Posterior vena cava (tissue), 2 donors: ENCODE measurements at places on chromosomes 1 and 21.

GRCh38 chr21:40386294-40386911 lies 460.6 kb downstream of the DSCAM start:
- no peak for DNase-seq

GRCh38 chr1:38489844-38490270 lies 369.7 kb downstream of the RRAGC start:
- DNase-seq: no peak

DNA sequence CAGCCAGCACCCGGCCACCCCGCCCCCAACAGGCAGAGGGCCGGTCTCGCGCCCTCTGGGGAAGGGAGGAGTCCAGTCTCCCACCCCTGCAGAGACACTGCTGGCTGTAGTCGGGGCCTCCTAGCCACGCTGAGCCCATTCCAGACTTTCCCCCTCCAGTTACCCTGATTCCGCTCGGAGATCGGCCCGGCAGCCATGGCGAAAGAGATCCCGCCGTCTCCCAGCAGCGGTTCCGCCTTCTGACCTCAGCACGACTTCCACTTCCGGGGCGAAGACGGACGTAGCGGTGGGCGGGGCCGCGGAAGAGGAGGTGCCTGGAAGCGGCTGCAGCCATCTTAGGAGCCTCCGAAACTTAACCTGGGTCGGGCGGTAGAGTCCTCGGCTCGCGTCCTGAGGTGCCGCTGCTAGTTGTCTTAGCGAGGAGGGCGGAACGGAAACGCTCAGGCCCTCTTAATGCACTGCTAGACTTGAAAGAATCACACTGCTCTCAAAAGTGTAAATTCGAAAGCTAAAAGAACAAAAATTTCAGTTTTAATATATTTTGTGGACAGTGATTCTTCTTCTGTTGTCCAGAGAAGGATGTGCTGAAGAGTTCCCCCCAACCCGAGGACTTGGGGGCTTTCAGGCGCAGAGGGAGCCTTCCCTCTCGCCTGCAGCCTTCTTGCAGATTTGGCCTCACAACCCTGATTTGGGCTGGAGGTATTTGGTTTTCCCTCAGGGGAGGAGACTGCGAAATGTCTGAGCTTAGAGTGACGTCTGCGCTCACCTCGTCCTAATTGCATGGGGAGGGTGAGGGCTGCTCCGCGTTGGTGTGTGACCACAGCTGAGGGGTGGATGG lies at the start of gene SF3B4:
Gene SF3B4 (minus strand): TSS at position 241 of the 838 bp plus-strand sequence. CDS start 44 bp downstream, at position 197.
- DNase-seq: peak; percentile 99

- DNase-seq: no peak
Measured at GRCh38 chr1:159647616-159648015, 60.0 kb downstream of the APCS start.

DNA sequence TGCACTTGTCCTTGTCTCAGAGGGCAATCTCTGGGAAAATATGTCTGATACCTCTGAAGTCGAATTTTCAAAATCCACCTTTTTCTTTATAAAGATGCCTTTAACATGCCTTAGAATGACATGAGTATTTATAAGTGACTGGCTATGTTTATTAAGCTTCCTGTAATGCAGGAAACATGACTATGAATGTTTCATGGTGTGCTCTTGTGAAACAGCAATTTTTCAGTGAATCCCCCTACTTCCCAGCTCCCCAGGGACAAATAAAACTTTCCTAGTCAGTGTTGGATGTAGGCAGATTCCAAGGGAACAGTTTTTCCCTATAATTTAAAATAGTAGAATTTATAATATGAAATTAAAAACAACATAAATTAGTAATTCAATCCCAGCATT lies 437.0 kb downstream of the LMO4 start:
- DNase-seq: no peak

- peak; percentile 73 for DNase-seq
Measured at GRCh38 chr1:201319631-201320030, 36.3 kb downstream of the PKP1 start.

DNA sequence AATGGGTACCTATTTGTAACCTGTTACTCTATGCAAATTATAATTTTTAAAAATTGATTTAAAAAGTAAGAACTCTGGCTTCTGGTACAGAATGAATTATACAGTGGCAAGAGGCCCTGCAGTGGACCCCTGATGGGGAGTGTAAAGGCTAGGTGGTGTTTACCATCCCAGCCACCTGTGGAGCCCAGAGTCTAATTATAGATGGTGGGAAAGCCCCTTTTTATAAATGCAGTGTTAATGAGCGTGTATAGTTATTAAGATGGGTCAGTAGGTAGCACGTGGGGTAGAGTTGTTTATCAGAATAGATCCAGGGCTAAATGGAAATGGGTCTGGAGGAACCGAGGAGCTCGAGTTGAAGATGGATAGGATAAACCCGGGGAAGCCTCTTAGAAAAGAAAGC lies 13.9 kb upstream of the PRELP start:
- DNase-seq: no peak

GRCh38 chr1:68317543-68317942 lies 85.2 kb upstream of the WLS start:
- DNase-seq: no peak

GRCh38 chr21:43600642-43601402 lies 58.5 kb downstream of the HSF2BP start:
- DNase-seq: no peak

DNA sequence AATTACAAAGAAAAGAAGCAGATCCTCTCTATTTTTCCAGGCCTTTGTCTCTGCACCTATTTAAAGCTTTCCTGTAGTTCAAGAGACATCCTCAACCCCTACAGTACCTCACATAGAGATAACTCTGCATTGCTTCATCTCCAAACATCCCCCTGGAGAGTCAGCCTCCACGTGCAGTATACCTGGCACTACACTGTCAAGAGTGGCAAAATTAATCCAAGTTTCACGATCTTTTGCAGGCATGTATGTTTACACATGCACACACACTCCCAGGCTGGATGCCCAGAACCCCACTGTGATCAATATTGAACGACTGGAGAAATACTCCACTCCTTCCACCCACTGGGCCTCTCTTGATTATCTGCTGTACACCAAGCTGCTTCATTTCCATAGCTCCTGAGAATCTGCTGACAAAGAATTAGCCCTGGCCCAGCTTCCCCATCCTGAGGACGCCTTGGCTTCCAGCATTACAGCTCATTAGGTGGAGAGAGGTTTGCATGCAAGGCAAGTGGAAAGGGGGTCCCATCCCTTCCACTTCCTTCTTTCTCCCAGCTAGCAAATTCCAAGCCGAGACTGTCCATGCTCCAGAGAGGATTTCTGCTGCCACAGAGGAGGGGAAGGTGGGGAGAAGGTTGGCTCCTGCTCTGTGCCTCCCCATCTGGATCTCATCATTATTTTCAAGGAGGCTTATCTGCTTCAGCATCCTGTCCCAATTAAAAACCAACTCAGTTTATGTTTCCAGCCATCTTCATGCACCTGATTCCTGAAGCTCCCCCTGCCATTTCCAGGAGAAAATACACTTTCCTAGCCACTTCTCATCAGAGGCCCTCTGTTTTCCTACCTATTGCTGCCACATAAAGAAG lies 66.5 kb upstream of the GOLT1A start:
- DNase-seq: no peak

GRCh38 chr1:105243411-105243810 lies 1493.7 kb downstream of the AMY1C start:
- DNase-seq: no peak

- DNase-seq: no peak
Measured at GRCh38 chr1:24186993-24187790, at the start of gene IFNLR1. IFNLR1 (minus strand) TSS chr1:24187289; CDS start chr1:24187248, 41 bp downstream.

GRCh38 chr1:226419284-226420029 lies 11.6 kb upstream of the PARP1 start:
- DNase-seq: no peak

DNA sequence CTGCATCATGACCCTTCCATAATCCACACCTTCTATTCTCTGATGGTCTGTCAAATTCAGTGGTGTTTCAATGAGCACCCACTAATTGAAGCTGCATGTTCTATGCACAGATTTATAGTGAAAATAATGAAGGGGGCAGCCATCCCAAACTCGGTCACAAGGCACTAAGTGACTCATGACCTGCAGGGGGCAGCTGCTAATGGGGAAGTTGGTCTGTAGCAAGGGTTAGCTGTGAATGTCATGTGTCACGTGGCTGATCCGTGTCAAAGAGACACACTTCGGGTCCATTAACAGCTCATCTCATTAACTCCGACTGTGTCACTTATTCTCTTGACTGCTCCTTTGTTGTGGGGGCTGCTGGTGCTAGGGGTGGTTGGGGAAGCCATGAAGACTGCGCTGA lies 306.6 kb downstream of the PCP4 start:
- no peak for DNase-seq
